Stimulated activated CD8-positive, alpha-beta memory T cell treated with anti-CD3 and anti-CD28 coated beads, Interleukin-4, amount 100 ng/mL, for 1 hour (primary cell): ENCODE measurements at places on chromosomes 4 and X.

GRCh38 chr4:17869327-17869726 lies 58.5 kb downstream of the NCAPG start:
- DNase-seq = no peak

GRCh38 chr4:85672116-85672515 lies 197.2 kb downstream of the ARHGAP24 start:
- no peak for DNase-seq

GRCh38 chr4:158179465-158179864 lies 6.6 kb upstream of the GASK1B start:
- DNase-seq = no peak

- DNase-seq = no peak
These were observed 6.8 kb downstream of the TBC1D19 start for GRCh38 chr4:26590639-26591038.

DNA sequence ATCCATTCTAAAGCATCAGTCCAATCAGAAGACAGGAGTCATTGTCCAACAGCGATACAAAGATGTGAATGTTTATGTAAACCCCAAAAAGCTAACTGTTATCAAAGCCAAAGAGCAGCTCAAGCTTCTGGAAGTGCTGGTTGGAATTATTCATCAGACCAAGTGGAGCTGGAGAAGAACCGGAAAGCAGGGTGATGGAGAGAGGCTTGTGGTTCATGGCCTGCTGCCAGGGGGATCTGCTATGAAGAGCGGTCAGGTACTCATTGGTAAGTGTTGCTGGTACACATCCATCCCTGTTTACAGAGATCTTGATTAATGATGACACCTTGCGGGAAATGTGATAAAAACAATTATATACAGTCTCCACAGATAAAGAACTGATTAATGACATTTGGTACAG lies 11.0 kb downstream of the INTU start:
- no peak for DNase-seq

DNA sequence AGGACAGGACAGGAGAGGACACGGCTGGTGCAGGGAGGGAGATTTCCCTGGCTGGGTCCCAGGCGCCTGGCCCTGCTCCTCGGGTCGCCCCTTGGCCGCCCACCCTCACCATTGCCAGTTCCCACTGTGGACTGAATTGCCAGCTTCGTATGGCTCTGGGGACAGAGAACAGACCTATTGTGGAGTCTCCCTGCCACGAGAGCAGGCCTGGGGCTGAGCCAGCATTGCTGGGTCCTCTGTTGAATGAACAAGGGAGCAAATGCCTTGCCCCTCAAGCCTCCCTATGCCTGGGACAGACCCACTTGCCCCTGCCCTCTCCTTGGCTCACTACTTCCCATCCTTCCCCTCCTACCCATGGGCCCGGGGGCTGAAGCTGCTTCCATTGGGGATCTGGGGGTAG lies 4.3 kb downstream of the PLXNA3 start:
- DNase-seq = no peak

GRCh38 chr4:95850161-95850560 lies 10.3 kb downstream of the PDHA2 start:
- no peak for DNase-seq

GRCh38 chrX:20325786-20326388 lies 59.2 kb upstream of the RPS6KA3 start:
- DNase-seq = no peak

- no peak for DNase-seq
These were observed 38.5 kb downstream of the CYTL1 start for GRCh38 chr4:4980621-4981230.

DNA sequence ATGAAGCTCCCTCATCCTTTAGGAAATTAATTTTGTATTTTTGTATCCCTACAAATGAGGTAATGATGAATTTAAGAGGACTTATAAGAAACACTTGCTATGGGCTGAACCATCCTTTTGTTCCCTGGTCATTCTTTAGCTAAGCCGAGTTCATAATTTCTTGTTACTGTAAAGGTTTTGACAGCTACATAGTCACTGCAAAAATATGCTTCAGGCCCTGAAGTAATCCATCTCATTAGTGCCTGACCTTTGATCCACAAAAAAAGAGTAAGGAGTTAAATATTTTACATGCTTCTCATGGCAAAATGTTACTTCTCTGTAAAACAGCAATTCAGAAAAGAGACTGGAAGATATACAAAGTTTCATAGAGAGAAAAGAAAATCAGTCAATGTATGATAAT lies 290.6 kb upstream of the SLIT2 start:
- DNase-seq = no peak

DNA sequence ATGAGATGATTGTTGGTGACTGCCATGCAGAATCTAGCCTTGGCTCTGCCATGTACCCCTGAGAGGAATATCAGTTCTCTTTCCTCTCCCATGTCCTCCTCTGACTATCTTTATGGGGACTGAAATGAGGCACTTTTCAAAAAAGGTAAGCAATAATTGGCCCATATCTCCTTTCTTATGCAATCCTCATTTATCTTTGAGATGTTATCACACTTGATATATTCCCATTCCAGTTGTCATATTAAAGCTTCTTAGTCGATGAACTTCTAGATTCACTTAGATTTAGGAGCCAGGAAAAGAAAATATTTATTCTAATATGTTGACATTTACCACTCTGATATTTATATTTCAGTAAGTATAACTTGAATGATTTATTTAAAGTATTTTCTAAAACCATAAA lies 55.3 kb upstream of the CXCL8 start:
- no peak for DNase-seq

DNA sequence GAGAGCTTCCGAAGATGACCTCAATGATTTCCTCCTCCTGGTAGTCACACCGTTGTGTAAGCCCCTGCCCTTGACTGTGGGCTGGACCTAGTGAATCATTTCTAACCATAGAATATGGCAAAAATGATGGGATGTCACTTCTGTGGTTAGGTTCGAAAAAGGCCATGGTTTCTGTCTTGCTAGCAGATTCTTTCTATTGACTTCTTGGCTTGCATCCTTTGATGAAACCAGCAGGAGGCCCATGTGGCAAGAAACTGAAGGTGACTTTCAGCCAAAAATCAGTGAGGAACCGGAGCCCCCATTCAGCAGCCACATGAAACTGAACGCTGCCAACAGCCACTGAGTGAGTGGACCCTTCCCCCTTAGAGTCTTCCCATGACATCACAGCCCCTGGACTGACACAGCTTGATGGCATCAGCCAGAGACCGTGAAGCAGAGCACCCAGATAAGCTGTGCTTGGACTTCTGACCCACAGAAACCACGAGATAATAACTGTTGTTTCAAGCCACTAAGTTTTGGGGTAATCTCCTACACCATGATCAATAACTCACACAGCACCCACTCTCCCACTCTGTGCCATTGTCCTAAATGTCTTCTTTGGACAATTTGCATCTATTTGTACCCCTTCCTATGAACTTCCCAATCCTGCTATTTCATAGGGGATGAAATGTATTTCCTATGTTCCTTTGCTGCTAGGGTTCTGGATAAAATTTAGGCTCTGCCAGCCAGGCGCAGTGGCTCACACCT lies 148.0 kb upstream of the STX18 start:
- DNase-seq = no peak

GRCh38 chrX:147894366-147894963 lies 17.3 kb upstream of the FMR1 start:
- no peak for DNase-seq
